ENCODE measurements at places on chromosomes 4 and X.

GRCh38 chrX:70096052-70096451 is 33.8 kb downstream of the OTUD6A start:
- no peak for DNase-seq

DNA sequence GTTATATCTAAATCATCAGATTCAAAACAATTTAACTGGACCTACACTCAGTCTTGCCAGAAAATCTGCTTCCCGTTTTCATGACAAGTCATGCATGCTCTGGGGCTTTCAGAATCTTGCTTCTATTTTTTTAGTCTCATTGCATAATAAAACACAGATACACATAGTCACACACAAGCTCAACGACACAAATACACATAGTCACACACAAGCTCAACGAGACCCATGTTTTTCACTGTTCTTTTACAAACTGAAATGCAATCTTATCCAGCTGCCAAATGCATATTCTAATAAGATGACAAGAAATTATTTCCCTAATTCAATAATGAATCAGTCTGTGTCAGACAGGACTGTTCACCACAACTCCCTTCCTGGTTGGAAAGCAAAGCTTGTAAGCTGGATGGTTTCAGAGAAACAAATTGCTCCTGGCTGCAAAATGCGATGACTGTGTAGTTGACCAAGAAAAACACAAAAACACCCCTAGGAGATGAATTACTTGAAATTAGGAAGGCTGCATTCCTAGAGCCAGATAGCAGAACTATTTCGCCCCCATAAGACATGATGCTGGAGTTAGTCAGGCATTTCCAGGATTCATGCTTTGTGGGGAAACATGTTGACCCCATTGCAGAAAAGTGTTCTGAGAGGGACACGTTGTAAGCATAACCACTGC is 208.7 kb downstream of the CHIC2 start:
- DNase-seq: no peak

GRCh38 chr4:142160509-142160908 is 524.1 kb downstream of the IL15 start:
- DNase-seq: no peak

DNA sequence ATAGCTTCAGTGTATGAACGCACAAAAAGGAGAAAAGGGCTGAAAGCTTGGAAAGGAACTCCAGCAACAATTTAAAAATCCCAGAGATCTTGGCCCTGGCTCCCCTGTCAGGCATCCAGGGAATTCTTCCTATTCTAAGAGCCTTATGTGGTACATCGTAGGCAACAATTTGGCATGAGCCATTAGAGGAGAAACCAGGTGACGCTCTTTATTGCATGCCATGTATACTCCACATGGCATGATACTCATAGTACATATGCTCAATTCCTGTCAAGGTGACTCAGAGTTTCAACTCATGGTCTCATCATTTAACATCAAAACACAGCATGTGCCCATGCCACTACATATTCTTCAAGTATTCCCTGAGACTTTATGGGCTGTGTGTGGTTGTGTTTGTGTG is 191.3 kb downstream of the OR13H1 start:
- DNase-seq: no peak

DNA sequence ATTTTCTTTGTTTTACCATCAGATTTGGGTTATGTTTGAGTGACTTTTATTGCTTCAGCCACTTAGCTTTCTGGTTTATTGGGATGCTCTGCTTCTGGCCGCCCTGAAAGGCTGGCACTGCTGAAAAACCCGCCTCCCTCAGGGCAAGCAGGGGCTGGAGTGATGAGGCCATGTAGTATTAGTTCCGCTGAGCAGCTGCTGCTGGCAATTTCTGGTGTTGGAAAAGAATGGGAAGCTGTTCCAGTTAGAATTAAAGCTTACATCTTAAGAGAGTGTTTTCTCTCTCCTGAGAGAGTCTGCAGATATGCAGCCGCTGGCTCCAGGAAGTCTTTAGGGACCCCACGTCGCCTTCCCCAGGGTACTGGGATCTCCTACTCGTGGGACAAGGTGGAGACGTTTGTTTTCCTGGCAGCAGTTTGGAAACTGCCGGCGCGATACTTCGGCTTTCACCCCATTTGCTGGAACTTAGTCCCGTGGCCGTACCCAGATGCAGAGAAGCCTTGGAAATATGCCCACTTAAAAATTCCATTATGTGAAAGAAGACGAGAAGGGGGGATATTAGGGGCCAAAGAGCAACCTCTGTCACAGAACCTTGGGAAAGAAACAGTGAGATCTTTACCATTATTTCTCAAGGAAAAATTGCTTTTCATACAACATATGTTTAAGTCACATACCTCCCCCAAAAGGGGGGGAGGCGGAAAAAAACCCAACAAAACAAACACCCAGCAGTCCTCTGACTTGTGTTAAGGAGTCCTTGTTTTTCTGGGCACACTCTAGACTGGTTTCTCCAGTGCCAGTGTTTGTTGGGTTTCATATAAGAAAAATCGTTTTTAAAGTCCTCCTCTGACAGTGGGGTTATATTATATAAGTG is 72.6 kb downstream of the TMEM131L start:
- no peak for DNase-seq

GRCh38 chrX:150408561-150408960 is 45.4 kb downstream of the MAMLD1 start:
- DNase-seq: no peak

GRCh38 chrX:150575419-150575814 is 7.0 kb downstream of the MTM1 start:
- DNase-seq: no peak

GRCh38 chrX:154040863-154041262 is 21.2 kb upstream of the IRAK1 start:
- DNase-seq: no peak

DNA sequence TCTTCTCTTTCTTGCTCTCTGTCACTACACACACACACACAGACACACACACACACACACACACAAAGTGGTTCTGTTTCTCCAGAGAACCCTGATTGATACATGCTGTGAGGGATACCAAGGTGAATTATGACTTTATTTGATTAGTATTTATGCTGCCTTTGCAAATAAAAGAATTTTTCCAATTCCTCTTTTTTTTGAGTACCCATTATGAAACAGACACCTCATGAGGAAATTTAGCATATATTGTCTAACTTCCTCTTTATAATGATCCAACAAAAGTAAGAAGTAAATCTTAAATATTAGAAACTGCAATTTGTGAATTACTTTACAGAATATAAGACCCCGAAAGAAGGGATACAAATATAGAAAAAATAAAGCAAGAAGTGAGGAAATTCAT is 14.3 kb upstream of the RAB28 start:
- no peak for DNase-seq

- no peak for DNase-seq
Measured at GRCh38 chr4:182743815-182744214, 173.4 kb downstream of the DCTD start.

DNA sequence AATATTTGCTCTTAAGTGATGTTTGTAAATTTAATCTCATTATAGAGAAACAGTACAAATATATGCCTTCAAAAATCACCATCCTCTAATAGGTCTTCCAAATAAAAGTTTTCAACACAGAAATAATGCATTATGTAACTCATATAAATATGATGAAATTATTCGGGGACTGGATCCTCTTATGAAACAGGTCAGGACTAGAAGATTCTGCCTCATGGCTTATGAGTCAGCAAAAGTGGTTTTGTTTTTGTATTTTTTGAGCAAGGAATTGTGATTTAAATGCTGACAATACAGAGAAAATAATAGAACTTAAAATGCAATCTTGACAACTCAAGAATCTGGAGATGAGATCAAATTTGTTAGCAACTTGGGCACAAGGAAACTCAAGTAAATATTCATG is 179.7 kb upstream of the NDP start:
- no peak for DNase-seq

DNA sequence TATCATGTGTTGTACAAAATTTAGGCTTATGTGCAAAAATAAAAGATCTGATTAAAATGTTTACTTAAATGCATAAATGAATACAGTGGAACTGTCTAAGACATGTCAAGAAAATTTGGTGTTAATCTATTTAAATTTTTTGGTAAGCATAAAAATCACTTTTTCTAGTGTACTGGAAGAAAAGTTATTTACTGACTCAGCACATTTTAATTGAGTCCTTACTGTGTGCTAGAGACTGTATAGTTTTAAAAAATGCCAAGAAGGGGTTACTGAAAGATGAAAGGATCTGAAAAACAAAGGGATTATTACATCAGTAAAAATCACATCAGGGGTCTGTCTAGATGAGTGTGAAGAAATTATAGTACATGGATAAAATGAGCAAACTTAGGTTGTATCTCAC is 60.6 kb downstream of the RAPGEF2 start:
- no peak for DNase-seq

- no peak for DNase-seq
Measured at GRCh38 chr4:85370400-85371032, 104.4 kb upstream of the ARHGAP24 start.

GRCh38 chr4:38514465-38515146 is 149.4 kb upstream of the KLF3 start:
- DNase-seq: no peak

- no peak for DNase-seq
Measured at GRCh38 chrX:74250574-74250973, 53.4 kb upstream of the ZCCHC13 start.

DNA sequence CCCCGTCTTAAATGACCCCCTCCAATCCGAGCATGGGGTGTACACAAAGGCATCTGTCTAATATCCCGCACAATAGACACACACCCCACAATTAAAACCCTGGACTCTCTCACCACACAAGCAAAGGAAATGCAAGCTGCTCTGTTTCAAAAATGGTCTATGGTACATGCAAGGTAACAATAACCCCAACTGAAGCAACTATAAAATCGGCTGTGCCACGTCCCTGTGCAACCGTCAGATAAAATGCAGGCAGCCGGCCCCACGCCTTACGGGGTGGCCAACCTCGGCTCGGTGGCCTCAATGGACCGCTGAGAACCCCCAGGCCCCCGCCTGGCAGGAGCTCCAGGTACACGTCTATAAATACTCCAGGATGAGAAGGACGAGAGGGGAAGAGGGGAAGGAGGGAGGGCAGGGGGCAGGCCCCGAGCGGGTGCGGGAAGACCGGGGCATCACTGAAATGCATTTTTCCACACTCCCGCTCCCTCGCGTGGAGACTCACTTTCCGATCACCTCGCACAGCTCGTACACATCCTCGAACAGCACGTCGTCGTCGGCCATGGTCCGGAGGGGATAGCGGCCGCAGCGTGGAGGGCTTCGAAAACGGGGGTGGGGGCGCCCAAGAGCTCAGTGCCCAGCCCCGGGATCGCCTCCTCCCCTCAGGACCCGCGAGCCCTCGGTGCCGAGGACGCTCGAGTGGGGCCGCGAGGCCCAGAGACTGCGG is 763 bp downstream of the CASK start:
- no peak for DNase-seq

DNA sequence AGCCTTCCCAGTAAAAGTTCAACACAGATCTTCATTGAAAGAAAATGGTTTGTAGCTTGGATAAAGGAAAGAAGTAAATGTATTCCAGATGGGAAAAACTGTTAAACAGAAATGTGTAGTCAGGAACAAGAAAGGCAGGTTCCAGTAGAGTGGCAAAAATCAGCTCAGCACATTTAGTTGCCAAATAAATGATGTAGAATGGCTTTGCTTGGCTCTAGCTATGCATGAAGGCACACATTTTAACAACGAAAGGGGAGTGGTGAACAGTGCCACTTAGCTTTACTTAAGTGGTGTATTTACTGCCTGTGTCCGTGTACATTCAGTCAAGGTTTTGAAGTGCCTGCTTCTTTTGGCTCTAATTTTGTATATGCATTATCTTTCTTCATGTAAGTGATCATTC is 644.5 kb upstream of the ATOH1 start:
- no peak for DNase-seq

GRCh38 chr4:148542922-148543623 is 100.9 kb upstream of the NR3C2 start:
- DNase-seq: no peak

DNA sequence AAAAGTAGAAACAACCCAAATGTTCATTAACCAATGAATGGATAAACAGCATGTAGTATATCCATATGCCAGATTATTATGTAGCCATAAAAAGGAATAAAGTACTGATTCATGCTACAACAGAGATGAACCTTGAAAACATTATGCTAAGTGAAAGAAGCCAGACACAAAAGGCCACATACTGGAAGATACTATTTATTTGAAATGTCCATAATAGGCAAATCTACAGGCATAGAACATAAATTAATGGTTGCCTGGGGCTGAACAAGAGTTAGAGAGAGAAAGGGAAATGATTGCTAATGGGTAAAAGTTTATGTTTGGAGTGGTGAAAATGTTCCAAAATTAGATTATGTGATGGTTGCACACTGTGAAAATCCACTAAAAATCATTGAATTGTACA is 44.4 kb downstream of the IL13RA2 start:
- no peak for DNase-seq

DNA sequence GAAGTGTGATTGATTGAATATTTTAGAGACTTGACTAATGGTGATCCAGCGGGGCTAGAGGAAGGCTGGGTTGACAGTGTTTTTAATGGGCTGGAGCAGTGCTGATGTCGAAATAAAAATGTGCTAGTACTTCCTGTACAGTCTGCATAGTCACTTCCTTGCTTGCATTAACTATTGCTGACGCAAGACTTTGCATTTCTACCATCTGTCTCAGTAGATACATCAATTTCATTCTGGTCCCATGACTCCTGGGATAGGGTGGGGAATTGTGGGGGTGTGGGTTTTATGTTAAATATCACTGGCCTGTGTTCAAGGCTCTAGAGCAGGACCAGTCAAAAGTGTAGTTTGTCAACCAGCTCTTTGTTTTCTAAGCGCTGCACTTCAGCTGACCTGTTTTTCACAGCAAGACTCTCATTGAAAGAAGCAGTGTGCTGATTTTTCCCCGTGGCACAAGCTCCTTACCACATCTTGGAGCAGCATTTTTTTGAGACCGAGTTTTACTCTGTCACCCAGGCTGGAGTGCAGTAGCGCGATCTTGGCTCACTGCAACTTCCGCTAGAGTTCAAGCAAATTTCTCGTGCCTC is 35.2 kb upstream of the PHEX start:
- no peak for DNase-seq

DNA sequence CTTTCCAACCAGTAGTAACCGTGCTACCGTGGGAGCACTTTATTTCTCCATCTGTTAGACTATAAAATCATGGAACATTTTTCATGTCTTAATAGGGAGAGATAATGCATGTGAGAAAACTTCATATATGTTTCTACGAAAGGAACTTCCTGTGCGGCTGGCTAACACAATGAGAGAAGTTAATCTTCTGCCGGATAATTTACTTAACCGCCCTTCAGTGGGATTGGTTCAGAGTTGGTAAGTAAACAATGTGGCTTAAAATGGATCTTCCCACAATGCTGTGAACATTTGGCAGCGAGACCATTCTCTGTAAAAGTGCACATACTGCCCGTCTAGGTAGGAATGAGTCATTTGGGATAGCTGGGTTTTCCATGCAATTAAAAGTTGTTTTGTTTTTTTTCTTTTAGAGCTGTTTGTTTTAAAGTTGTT is 29.6 kb downstream of the PDK3 start:
- no peak for DNase-seq

DNA sequence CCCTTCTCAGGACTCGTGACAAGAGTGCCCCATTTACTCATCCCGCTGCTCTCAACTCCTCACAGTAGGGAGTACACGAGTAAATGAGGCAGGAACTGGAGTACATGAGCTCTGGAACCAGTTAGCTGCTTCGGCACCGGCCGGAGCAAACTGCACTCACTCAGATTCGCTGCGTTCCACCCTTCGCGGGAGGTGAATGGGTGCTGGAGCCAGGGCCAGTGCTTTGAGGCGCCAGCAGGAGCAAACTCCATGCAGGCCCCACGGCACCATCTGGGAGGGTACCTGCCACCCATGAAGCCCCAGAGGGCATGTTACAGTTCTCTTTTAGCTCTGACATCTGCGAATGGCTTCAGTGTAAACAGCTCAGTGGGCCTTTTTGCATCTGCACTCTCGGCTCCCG is 315.5 kb upstream of the GK2 start:
- DNase-seq: no peak
